ENCODE measurements at places on chromosomes 13 and 19. TPM values are rescaled to one million over a fixed set of nuclear protein-coding genes. Genes with fewer than 3 reads are reported as not detected.

GRCh38 chr13:21526707-21527540 lies 67.8 kb upstream of the ZDHHC20 start:
- no peak overlapping the region for H3K27ac ChIP-seq
- no peaks in the 10 kb centered on the region for H3K27me3 ChIP-seq
- no peak for DNase-seq

- H3K36me3 ChIP-seq = no peaks in the 10 kb centered on the region
- DNase-seq = no peak
- no peak overlapping the region for H3K4me3 ChIP-seq
- no peaks in the 10 kb centered on the region for H3K4me1 ChIP-seq
Observed at GRCh38 chr13:88704600-88705275, 1033.6 kb downstream of the SLITRK5 start.

GRCh38 chr13:100646030-100646673 lies 28.4 kb downstream of the TMTC4 start:
- peaks cover 10% of the 10 kb centered on the region for H3K36me3 ChIP-seq
- no peak for DNase-seq
- no peak overlapping the region for H3K27ac ChIP-seq
- H3K4me1 ChIP-seq = no peaks in the 10 kb centered on the region
- no peaks in the 10 kb centered on the region for H3K27me3 ChIP-seq
- H3K4me3 ChIP-seq = no peak overlapping the region

GRCh38 chr19:7933828-7934725 lies 8.1 kb upstream of the CTXN1 start:
- no peaks in the 10 kb centered on the region for H3K4me1 ChIP-seq
- no peaks in the 10 kb centered on the region for H3K27me3 ChIP-seq
- DNase-seq = no peak
- H3K4me3 ChIP-seq = no peak overlapping the region

GRCh38 chr19:17842663-17843291 lies 5.0 kb downstream of the JAK3 start:
- no peak overlapping the region for H3K4me3 ChIP-seq
- peaks cover 15% of the 10 kb centered on the region for H3K4me1 ChIP-seq
- no peaks in the 10 kb centered on the region for H3K36me3 ChIP-seq
- no peak overlapping the region for H3K27ac ChIP-seq
- H3K27me3 ChIP-seq = no peaks in the 10 kb centered on the region

DNA sequence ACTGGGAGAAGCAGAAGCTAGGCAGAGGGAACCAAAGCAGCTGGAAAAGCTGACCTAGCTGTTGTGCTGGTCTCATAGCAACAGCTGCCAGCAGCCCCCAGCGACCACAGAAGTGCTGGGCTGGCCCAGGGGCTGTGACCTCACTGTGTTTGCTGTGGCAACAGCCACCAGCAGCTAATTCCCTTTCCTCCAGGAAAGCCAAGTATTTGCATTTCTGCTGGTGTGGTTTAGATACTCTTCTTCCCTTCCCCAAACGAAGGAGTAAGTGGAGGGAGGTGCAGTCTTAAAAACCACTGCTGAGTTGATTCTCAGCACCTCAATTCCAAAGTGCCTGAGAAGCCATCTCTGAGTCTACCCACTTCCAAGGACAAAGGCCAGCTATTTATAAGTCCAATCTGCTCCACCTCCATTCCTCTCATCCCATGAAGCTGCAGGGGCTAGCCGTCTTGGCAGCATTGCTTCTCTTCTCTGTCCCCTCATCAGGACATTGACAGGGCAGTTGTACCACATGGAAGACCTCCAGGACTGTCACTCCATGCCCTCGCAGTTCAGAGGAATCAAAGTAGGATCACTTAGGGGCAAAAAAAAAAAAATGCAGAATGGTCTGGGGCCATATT lies 11.5 kb upstream of the CCDC97 start:
- no peak overlapping the region for H3K4me3 ChIP-seq
- H3K27me3 ChIP-seq = no peaks in the 10 kb centered on the region
- H3K36me3 ChIP-seq = peaks cover 17% of the 10 kb centered on the region
- H3K4me1 ChIP-seq = peaks cover 20% of the 10 kb centered on the region

DNA sequence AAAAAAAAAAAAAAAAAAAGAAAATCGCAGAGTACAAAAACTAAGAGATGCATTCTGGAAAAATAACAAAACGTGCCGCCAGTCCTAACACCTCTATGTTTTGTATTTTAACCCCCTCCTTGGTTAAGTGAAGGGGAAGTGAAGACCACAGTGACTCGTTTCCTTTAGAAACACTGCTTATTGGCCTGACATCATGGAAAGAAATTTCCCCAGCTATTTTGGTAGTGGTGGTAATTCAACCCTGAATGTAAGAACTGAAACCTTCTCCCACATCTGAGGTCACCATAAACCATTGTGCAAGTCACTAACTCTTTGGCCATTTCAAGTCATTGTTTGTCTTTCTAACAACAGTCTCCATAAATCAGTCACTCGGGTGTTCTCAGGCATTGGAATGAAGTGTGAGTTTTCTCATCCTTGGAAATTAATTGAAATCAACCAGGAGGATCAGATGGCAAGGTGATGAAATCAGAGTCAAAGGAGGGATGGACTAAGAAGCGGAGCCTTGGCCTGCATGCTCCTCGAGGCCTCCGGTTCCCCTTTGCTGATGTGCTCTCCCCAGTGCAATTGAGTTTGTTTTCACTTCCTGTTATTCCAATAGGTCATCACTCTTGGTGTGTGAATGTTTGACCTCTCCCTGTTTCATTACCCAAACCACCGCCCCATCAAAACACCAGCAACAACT lies 443.9 kb downstream of the FGF9 start:
- H3K27ac ChIP-seq = no peak overlapping the region
- peaks cover 17% of the 10 kb centered on the region for H3K4me1 ChIP-seq
- no peak for DNase-seq
- no peaks in the 10 kb centered on the region for H3K36me3 ChIP-seq
- H3K27me3 ChIP-seq = no peaks in the 10 kb centered on the region
- no peak overlapping the region for H3K4me3 ChIP-seq

- H3K4me1 ChIP-seq = peaks cover 8% of the 10 kb centered on the region
- no peaks in the 10 kb centered on the region for H3K36me3 ChIP-seq
- no peaks in the 10 kb centered on the region for H3K27me3 ChIP-seq
- no peak for DNase-seq
- H3K4me3 ChIP-seq = no peak overlapping the region
- H3K27ac ChIP-seq = no peak overlapping the region
Observed at GRCh38 chr13:71774863-71775262, 92.1 kb downstream of the DACH1 start.

DNA sequence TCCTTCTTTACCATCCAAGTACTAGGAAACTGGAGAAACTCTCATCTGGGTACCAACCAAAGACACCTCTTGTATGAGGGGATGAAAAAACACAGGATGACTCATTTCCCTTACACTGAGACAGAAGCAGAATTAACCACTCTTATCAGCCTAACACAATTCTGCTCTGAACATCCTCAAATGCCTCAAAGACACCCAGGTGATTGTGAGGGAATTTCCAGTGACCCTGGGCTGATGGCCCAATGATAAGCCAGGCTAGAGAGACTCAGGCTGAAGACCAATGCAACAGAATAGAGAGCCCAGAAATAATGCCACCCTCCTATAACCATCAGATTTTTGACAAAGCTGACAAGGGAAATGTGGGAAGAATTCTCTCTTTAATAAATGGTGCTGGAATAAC lies 7.0 kb downstream of the ZNF737 start:
- H3K36me3 ChIP-seq = peaks cover under 1% of the 10 kb centered on the region
- H3K27ac ChIP-seq = no peak overlapping the region
- no peak for DNase-seq
- H3K27me3 ChIP-seq = no peaks in the 10 kb centered on the region

DNA sequence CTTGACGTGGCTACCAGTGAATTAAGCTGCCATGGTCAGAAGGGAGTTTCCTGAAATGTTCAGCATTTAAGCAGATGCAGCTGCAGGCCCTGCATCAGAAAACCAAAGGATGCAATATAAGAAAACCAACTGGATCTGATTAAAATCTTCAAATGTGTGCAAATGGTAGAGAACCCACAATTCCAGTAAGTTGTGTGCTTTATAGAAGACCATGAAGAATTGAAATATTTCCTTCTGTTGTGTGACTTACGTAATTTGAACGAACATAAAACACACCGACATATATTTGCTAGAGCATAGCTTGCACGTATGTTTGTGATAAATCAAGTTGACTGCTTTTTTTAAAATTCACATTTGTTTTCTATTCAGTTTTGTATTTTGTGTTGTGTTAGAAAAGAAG lies 191.4 kb downstream of the COL4A1 start:
- no peaks in the 10 kb centered on the region for H3K4me1 ChIP-seq
- no peak for DNase-seq
- H3K36me3 ChIP-seq = no peaks in the 10 kb centered on the region
- no peak overlapping the region for H3K4me3 ChIP-seq
- H3K27ac ChIP-seq = no peak overlapping the region

DNA sequence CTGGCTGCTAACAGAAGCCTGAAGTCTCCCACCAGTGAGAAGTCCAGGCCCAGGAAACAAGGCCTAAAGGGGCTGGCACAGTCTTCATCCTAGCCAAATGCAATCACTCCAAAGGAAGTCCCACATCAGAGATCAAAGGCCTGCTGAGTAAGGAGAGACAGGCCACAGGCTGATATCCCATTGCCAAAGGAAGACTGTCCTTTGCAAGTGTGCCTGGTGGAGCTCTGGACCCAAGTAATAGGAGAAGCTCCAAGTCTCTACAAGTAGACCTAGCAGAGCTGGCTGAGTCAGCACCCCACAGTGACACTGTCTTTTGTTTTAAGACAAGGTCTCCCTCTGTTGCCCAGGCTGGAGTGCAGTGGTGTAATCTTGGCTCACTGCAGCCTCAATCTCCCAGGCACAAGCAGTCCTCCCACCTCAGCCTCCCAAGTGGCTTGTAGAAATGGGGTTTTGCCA lies 4.5 kb downstream of the DBP start:
- H3K27ac ChIP-seq = peak overlapping the region; percentile 95
- H3K4me1 ChIP-seq = peaks cover 33% of the 10 kb centered on the region
- DNase-seq = no peak
- no peaks in the 10 kb centered on the region for H3K36me3 ChIP-seq
- H3K4me3 ChIP-seq = no peak overlapping the region

- no peaks in the 10 kb centered on the region for H3K27me3 ChIP-seq
- H3K4me1 ChIP-seq = peaks cover 13% of the 10 kb centered on the region
- no peak overlapping the region for H3K4me3 ChIP-seq
- peak overlapping the region; percentile 65 for H3K27ac ChIP-seq
- DNase-seq = no peak
- no peaks in the 10 kb centered on the region for H3K36me3 ChIP-seq
Observed at GRCh38 chr13:44746690-44747089, 170.6 kb upstream of the TSC22D1 start.

DNA sequence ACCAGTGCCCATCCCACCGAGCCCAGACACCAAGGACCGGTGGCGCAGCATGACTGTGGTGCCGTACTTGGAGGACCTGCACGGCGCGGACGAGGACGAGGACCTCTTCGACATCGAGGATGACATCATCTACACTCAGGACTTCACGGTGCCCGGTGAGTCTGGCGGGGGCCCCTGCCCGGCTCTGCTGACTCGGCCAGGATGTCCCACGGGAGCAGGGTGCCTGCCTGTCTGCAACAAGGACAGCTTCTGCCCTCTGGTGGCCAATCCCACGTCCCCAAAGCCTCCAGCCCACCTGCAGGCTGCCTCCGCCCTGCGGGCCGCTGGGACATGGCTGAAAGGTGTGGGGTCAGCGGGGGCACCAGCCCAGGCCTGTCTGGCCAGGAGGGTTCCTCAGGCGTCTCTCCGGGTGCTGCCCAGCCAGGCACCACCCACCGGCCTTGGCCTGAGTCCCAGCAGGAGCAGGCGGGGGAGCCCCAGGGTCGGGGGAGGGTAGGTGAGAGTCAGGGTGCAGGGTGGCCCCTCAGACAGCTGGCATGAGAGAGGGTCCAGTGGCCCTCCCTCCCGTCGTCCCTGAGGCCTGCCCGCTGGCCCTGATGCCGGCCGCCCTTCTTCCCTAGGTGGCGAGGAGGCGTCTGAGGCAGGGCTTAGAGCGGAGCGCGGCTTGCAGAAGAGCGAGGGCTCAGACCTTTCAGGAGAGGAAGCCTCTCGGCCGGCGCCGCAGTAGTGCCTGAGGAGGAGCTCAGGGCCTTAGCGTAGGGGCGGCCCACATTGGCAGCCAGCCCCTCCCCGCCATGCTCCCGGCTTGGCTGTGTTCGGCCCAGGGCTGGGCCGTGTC lies 14.6 kb downstream of the CBARP start:
- no peak overlapping the region for H3K27ac ChIP-seq
- no peaks in the 10 kb centered on the region for H3K27me3 ChIP-seq
- DNase-seq = no peak

GRCh38 chr19:34189199-34189916 lies 17.1 kb downstream of the LSM14A start:
- H3K36me3 ChIP-seq = no peaks in the 10 kb centered on the region
- H3K27me3 ChIP-seq = no peaks in the 10 kb centered on the region
- peaks cover 58% of the 10 kb centered on the region for H3K4me1 ChIP-seq
- H3K4me3 ChIP-seq = no peak overlapping the region
- H3K27ac ChIP-seq = no peak overlapping the region

DNA sequence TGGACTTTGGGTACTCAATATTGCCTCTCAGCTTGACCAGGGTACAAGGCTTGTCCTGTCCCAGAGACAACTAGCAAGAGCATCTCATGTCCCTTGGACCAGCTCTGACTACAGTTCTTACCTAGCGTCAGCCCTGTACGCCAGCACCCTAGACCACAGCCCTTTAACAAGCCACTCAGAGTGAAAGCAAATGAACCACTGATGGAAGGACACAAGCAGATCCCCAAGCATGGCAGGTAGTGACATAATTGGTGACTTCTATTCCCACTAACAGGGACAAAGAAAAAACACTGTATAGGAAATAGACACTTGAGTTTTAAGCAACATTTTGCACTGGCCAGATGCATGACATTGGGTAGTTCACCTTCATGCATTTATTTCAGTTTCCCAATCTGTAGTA lies 8.8 kb upstream of the LRCH1 start:
- H3K27ac ChIP-seq = no peak overlapping the region
- no peaks in the 10 kb centered on the region for H3K36me3 ChIP-seq
- H3K27me3 ChIP-seq = no peaks in the 10 kb centered on the region
- no peak for DNase-seq

- no peaks in the 10 kb centered on the region for H3K4me1 ChIP-seq
- H3K27ac ChIP-seq = no peak overlapping the region
- H3K27me3 ChIP-seq = no peaks in the 10 kb centered on the region
- no peak overlapping the region for H3K4me3 ChIP-seq
Observed at GRCh38 chr19:34351382-34351826, 13.6 kb upstream of the GPI start.

DNA sequence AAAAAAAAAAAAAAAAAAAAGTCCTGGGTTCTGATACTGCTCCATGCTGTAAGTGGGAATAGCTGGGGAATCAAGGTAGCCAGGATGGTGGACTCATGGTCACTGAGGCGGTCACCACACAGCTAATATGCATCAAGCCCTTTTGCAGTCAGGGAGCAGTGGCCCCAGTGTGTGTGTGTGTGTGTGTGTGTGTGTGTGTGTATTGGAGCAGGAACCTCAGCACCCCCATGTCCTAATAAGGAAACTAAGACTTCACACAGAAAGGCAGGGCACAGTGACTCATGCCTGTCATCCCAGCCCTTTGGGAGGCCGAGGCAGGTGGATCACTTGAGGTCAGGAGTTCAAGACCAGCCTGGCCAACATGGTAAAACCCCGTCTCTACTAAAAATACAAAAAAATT lies 12.0 kb downstream of the B3GNT3 start:
- H3K4me3 ChIP-seq = no peak overlapping the region
- no peak for DNase-seq
- H3K36me3 ChIP-seq = no peaks in the 10 kb centered on the region
- H3K27ac ChIP-seq = no peak overlapping the region

Gene UTP14C
- total RNA-seq = 9.6 TPM

Gene LILRA6
- total RNA-seq = not detected

Gene ICAM3
- total RNA-seq = 5.9 TPM

Gene CELF5
- not detected for total RNA-seq

Gene SPRY2
- total RNA-seq = 33.3 TPM

Gene NLRP4
- total RNA-seq = not detected

Gene TMEM221
- not detected for total RNA-seq

Gene ZNF470
- 3.1 TPM for total RNA-seq

Gene RAB3A
- 8.2 TPM for total RNA-seq

Gene FXYD1
- total RNA-seq = 1.6 TPM

Gene STOML3
- not detected for total RNA-seq

Gene CLC
- not detected for total RNA-seq
